D721Med (cell line): ENCODE measurements at places on chromosomes 1 and 21.
A peak's percentile ranks its signal among the peaks of the same experiment; 100 is the strongest.

- DNase-seq: peak; percentile 66
Measured at GRCh38 chr1:115138973-115139372, 49.7 kb upstream of the TSPAN2 start.

DNA sequence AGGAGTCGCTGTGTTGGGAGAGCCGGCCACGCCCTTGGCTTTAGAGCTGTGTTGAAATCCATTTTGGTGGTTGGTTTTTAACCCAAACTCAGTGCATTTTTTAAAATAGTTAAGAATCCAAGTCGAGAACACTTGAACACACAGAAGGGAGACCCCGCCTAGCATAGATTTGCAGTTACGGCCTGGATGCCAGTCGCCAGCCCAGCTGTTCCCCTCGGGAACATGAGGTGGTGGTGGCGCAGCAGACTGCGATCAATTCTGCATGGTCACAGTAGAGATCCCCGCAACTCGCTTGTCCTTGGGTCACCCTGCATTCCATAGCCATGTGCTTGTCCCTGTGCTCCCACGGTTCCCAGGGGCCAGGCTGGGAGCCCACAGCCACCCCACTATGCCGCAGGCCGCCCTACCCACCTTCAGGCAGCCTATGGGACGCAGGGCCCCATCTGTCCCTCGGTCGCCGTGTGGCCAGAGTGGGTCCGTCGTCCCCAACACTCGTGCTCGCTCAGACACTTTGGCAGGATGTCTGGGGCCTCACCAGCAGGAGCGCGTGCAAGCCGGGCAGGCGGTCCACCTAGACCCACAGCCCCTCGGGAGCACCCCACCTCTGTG lies 4.7 kb downstream of the C1orf35 start:
- peak; percentile 16 for DNase-seq

DNA sequence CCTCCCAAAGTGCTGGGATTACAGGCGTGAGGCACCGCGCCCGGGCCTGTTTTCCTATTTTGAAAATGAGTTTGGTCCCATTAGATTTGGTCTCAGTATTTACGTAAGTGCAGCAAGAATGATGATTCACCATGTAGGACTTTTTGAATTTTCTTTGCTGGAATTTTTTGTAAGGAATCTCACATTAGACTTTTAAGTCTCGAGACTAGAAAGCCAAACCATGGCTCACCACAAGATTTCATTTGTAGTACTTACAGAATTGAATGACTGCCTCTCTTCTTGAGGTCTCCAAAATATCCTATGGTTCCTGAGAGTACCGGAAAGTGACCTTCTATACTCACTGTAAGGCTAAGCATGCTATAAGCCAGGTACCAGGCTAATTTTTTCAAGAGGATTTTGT lies 325 bp downstream of the OR14A2 start:
- no peak for DNase-seq

GRCh38 chr21:41009398-41010100 lies 158.4 kb upstream of the BACE2 start:
- no peak for DNase-seq

DNA sequence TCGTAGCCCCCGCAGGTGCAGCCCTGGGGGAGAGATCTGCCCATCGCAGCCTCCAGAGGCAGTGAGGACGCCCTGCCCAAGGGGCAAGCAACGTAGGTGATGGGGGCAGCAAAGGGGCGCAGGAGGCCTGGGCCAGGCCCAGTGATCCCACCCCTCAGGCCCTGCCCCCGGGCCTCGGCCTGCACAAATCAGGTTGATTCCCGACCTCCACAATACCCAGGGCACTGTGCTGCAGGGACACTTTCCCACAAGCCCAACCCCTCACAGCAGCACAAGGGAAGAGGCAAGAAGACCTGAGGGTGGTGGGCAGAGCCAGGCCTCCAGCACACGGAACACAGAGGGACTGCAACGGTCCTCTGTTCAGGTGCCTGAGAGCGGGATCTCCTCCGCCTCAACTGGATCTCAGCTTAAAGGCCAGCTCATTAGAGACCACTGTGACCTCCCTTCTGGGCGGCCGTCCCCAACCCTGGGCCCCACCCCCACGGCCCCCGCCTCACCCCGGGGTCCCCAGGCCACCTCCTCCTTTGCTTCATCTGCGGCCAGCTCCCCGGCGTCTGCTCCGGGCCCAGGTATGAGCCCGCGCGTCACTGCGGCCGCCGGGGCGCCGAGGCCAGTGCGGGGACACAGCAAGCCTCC lies 812 bp upstream of the ARF1 start:
- no peak for DNase-seq

DNA sequence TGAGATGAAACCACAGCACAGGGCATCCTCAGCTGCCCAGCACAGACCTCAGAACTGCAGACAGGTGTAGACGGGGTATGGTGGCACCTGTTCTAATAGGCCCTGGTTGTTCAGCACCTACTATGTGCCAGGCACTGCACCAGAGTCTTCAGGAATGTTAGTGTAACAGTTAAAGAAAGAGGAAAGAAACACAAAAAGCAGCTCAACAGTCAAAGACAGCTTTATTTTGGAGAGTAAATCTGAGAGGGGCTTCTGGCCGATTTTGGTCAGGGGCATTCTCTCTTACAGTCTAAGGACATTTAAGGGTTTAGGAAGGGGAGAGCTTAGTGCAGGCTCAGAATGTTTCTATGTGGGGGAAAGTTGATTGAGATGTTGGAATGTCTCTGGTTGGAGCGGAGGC lies 45.2 kb upstream of the ACTL8 start:
- DNase-seq: no peak

DNA sequence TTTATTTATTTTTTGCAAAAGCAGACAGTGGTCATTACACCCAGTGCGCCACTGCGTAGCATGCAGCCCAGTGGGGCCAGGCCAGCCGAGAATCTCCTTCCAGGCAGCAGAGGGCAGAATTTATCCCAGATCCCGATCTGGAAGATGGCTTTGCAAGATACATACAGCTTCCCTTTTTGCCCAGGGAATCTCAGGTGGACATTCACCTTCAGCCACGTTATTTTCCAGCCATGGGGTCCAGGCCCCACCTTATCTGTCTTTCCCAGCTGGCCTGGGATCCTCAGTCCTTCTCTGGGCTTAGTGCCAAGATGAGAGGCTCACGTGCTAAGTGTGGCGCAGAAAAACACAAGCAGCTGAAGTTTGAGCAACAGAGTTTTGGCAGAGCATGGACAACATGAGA lies 123.6 kb downstream of the AJAP1 start:
- no peak for DNase-seq

DNA sequence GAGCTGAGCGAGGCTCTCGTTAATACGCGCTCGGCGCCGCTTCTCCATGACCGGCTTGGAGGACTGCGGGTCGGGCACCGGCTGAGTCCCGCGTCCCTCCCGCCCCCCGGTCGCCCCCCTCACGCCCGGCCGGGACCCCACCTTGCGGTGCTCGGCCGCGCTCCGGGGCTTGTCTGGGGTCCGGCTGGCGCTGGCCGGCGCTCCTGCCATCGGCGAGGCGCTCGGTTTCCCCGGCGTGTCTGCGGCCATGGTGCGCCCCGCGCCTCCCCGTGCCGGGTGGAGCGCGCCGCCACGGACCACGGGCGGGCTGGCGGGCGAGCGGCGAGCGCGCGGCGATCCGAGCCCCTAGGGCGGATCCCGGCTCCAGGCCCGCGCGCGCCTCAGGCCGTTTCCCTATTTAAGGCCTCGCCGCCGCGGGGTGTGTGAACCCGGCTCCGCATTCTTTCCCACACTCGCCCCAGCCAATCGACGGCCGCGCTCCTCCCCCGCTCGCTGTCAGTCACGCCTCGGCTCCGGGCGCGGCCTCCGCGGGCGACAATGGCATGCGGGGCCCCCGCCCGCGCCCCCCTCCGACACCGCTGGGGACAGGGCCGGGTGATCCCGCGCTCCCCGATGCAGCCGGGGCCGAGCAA lies at the start of gene HES4:
TSS of gene HES4 (minus strand) at position 373 of the 632 bp plus-strand sequence. CDS start at position 249, 124 bp downstream.
- DNase-seq: no peak

GRCh38 chr1:245687636-245688535 lies 533.1 kb downstream of the KIF26B start:
- DNase-seq: no peak

DNA sequence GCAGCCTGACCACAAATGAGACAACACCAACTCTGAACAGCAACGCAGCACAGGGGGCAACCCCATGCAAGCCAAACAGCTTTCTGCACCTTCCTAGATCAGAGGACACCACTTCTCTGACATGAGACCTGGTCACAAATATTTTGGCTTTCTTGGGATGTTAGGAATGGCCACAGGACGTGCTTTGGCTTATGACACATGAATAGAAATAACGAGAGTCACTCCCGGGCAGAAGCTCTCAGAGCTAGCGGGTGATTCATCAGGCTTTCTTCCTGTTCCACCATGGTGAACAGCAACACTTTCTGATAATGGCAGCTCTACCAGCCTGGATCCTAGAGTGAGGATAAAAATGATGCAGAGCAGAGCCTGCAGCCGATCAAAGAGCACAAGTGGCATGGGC lies 39.4 kb downstream of the PAFAH2 start:
- no peak for DNase-seq

DNA sequence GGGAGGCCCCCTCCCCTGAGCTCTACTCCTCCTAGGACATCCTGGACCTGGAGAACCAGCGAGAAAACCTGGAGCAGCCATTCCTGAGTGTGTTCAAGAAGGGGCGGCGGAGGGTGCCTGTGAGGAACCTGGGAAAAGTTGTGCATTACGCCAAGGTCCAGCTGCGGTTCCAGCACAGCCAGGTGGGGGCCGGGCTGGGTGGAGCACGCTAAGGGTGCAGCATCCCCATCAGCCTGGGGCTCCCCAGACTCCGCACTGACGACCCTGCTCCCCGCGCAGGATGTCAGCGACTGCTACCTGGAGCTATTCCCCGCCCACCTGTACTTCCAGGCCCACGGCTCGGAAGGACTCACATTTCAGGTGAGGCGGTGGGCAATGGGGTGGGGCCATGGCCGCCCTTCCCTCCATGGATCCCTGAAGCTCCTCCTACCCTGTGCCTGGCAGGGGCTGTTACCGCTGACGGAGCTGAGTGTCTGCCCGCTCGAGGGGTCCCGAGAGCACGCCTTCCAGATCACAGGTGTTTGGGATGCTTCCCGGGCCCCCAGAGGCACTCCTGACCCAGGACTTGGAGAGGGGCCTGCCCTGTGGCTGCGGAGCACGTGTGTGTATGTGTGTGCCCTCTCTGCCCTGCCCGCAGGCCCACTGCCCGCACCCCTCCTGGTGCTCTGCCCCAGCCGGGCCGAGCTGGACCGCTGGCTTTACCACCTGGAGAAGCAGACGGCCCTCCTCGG lies 4.1 kb downstream of the PLEKHN1 start:
- DNase-seq: no peak

DNA sequence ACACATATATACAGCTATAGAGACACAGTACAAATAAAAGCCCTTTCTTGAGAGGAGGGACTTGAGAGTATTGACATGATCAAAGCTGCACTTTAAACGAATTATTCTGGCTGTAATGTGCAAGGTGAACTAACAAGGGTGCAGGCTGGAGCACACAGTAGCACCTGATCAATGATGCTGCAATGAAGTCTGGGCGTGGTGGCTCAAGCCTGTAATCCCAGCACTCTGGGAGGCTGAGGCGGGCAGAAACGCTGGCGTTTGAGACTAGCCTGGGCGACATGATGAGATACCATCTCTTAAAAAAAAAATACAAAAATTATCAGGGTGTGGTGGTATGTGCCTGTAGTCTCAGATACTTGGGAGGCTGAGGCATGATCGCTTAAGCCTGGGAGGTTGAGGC lies 14.1 kb upstream of the CTH start:
- DNase-seq: no peak

- no peak for DNase-seq
Measured at GRCh38 chr1:218778257-218779126, 395.2 kb upstream of the LYPLAL1 start.

GRCh38 chr1:93839753-93840152 lies 39.3 kb downstream of the DNTTIP2 start:
- no peak for DNase-seq

GRCh38 chr1:242784807-242785206 lies 260.3 kb upstream of the PLD5 start:
- DNase-seq: no peak

DNA sequence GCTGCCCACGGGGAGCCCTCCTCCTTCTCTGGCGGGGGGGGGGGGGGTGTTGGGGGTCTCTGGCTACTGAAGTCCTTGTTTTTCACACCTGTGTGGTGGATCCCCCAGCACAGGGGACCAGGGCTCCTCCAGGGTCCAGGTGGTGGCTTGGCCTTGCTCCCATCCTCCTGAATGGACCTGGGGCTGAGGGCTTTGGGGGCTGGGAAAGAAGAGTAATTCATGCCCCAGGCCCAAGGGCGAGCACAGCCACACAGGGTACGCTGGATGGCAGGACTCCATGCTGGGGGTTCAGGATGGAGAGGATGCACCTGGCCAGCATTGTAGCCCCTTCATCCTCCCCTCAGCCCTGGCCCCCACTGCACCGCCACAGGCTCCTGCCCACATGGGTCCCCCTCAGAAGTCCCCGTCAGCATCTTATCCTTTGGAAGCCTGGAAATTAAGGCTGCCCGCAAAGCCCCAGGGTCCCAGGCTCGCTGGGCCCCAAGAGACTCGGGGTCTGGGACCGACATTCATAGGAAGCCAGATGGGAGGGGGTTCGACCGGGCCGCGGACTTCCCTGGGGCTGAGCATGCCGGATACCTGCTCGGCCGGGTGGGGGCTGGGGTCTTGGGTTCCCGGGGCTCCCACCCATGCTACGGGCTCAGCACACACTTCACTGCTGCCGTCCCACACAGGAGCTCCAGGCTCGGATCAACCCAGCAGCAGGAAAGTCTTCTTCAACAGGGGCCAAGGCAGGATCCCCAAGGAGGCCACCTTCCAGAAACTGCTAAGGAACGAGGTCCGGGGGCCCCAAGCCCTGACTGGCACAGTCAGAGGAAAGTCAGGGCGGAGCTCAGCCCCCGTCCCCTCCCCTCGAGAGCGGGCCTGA lies 49.0 kb upstream of the ACTRT2 start:
- no peak for DNase-seq

DNA sequence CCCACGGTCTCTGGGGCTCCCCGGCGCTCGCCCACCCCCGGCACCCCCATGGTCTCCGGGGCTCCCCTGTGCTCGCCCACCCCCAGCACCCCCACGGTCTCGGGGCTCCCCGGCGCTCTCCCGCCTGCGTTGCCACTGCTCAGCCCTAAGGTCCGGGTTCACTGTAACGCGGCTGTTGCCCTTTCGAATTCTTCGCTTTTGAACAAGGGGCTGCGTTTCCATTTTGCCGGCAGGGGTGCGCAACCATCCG lies 5.2 kb upstream of the FTCD start:
- DNase-seq: no peak

DNA sequence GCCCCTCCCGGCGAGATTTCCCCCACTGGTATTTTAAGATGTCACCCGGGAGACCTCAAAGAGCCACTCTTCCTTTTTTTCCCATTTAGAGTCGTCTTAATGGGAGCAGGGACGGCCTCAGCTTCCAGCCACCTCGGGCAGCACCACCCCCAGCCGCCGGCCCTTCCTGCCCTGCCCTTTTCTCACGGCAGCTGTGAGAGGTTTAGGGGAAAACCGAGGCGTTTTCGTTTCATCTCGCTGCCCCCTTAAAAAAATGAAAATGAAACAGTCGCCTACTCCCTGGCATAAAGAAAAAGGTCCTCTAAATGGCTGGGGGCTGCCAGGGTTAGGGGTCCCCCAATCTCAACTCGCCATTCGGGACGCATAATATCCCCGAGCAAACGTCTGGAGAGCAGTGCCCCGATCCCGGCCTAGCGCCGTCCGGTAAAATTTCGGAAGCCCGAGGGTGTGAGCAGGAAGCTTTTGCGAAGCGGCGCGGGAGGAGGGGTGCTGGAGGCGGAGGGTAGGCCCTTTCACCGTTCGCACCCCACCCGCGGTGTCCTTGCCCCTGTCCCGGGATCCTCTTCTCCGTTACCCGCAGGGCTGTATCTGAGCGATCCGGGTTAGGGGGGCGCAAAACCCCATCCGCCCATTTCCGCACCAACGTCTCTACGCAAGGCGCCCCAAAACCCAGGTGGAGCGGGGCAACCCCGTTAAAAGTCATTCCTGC lies 1.2 kb downstream of the RUNX3 start:
- no peak for DNase-seq
